ENCODE measurements at places on chromosomes 4 and X. TPM values are rescaled to one million over a fixed set of nuclear protein-coding genes. Genes with fewer than 3 reads are reported as not detected.

DNA sequence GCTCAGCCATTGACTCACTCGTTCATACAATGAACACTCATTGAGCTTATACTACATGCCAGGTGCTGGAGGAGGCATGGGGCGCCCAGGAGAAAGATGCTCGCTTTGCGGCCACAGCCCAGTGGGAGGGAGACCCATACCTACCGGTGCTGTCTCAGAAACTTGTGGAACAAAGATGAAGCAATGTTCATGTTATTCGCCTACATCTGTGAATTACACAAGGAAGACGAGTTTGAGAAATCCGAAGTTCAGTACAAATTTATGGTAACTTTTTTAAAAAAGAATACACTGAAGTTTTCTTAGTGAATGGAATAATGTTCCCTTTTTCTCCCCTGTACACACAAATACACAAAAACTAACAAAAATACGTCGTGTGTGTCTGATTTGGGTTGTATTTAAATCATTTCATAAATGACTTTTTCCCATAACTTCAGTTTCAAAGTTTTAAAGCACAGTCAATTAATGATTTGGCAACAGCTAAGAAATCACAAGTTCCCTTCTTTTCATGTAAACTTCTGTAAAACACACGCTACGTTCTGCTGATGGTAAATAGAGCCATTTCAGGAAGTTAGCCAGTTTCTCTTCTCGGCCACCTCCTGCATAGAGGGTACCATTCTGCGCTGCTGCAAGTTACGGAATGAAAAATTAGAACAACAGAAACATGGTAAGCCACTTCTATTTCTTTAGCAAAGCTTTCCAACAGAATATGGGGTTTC is at the start of gene TLR8:
Gene TLR8 (plus strand): TSS at position 575 of the 716 bp plus-strand sequence. CDS start 87 bp downstream, at position 662.
- DNase-seq: no peak

DNA sequence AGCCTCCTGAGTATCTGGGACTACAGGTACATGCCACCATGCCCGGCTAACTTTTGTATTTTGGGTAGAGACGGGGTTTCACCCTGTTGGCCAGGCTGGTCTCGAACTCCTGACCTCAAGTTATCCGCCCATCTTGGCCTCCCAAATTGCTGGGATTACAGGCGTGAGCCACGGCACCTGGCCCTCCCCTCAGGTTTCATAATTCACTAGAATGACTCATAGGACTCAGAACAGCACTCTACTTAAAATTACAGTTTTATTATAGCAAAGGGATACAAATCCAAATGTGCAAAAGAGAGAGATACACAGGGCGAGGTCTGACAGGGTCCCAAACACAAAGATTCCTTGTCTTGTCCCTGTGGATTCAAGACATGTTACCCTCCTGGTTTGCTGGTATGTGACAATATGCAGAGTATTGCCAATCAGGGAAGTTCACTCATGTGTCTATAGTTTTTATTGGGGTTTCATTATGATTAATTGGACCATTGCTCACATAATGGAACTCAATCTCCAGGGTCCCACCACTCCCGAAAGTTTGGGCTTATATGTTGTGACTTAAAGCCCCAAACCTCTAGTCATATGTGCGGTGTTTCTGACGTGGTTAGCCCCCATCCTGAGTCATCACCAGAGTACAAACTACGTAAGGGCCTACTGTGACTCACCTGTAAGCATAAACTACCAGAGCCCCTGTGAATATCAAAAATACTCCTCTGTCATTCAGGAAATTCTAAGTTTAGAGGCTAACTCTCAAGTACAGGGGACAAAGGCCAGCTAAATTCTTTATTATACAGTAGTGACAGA is 5.2 kb downstream of the YIPF6 start:
- DNase-seq: no peak

GRCh38 chr4:87041141-87041540 is 106.3 kb downstream of the AFF1 start:
- no peak for DNase-seq

DNA sequence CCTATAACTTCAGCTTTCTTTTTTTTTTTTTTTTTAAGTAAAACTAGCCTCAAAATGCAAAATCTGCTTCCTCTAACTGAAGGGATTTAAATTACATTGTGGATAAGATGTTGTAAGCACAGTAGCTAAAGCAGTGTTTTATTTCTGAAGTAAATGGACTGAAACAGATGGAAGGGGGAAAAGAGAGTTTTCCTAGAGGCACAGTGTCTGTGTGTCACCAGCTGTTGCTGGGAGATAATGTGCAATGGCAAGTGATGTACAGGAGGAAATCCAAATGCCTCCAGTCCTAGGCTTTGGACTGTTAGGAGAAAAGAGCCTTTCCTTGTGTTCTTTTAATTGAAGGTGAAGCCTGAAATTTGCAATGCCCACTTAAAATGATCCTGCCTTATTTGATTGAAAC is 672.1 kb downstream of the GRXCR1 start:
- DNase-seq: no peak

- no peak for DNase-seq
Observed at GRCh38 chr4:101500742-101501141, 153.4 kb upstream of the PPP3CA start.

- DNase-seq: no peak
Observed at GRCh38 chrX:45142185-45142584, 58.5 kb downstream of the DIPK2B start.

- DNase-seq: no peak
Observed at GRCh38 chrX:107659768-107660167, 31.5 kb downstream of the PRPS1 start.

GRCh38 chr4:24570574-24571236 is 13.6 kb downstream of the DHX15 start:
- no peak for DNase-seq

GRCh38 chrX:131747173-131747572 is 203.3 kb downstream of the OR13H1 start:
- DNase-seq: no peak

- DNase-seq: no peak
Observed at GRCh38 chr4:133555671-133556070, 406.6 kb downstream of the PCDH10 start.

DNA sequence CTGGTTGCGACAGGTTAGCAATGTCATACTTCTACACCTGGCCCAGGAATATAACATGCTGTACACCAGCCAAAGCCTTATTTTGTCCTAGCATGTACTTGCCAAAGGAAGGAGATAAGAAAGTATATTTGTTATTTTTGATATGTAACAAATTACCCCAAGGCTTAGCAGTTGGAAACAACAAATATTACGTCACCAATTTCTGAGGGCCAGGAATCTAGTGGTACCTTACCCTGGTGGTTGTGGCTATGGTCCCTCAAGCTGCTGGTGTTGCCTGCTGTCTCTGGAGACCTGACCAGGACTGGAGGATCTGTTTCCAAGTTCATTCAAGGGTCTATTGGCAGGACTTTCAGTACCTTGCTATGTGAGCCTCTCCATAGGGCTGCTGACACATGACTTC is 135.5 kb upstream of the BANK1 start:
- DNase-seq: no peak

DNA sequence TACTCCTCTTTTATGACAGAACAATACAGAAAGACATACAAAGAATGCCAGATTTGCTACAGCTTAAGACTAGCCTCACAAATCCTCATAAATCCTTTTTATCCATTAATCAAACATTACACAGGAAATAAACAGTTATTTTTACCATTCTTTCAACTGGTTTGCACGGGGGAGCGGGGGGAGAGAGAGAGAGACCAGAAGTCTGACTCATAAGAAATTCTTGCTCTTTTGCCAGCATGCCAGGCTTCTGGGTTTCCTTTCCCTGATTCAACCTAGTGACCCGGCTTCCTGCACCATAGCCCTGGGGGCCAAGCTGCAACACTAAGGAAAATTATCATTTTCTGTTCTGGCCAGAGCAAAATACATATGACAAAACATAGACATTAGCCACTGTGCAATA is 6.8 kb upstream of the RRAGB start:
- peak; percentile 5 for DNase-seq

DNA sequence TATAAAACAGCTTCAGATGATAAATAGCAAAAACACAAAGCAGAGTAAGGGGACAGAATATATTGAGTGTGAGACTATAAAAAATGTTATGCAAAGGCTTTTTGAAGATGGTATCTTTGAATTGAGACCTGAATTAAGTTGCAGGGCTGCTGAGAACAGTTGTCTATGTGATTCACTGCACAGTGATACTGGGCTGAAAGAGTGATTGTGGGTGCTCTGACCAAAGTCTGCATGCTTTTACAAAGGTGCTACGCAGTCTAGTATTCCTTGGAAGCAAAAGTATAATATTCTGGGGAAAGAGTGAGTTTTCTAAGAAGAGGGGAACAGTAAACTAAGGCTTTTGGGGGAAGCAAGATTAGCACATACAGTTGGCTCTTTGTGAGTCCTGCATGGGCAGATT is 234.0 kb downstream of the ARHGAP10 start:
- no peak for DNase-seq

DNA sequence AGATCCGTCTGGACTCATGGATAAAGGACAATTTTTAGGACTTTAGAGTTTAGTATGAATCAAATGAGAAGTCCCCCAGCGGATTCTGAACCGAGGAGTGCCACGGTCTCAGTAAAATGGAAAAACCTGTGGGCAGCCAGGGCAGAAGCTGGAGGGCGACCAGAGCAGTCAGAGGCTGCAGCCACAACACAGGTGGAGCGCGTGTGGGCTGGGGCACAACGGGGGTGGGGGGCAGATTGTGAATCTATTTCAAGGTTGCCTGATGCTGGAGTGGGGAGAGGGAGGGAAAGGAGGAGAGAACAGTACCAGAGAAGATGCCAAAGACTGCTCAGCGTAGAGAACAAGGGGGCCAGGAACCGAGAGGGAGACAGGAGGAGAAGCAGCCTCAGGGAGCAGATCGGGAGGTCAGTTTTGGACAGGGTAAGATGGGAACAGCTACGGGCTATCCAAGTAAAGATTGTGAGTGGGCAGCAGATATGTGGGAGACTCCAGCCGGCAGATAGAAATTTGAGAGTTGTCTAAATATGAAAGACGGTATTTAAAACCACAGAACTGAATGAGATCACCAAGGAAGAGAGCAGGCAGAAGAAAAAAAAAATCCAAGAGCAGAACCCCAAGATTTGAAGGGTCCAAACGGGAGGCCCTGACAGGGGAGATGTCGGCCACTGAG is 9.5 kb downstream of the FAT1 start:
- no peak for DNase-seq

DNA sequence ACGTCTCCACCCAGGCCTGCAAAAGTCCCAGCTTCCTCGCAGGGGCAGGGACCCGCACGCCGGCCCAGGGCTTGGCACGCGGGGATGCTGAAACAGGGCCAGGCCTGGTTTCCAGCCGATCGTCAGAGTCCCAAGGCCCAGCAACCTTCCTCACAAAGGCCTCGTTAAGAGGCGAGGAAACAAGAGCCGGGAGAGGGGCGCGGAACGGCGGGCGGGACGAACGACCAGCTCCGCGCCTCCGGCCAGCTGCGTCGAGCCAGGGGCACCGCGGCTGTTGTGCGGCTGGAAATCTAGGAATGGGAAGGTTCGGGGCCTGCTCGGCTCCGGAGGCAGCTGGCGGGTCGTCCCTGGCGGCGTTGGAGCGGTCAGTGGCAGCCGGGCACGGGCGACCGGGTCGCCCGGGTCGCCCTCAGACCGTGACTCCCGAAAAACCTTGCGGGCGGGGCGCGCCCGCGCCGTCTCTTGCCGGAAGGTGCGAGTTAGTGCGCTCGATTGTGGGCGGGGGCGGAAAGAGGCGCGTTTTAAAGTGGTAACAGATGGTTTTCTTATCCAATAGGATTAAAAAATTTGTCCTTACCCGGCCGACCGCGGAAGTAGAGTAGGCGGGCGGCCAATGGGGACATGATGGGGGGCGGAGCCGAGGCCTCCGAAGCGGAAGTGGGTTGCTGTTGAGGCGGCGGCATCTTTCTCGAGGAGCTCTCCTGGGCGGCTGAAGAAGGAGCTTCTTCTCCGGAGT is at the start of gene RNF4:
Gene RNF4 (plus strand): TSS at position 651 of the 736 bp plus-strand sequence. CDS start 21,388 bp downstream, outside the sequence.
- peak; percentile 88 for DNase-seq

- DNase-seq: no peak
Observed at GRCh38 chr4:161952382-161952781, 211.4 kb downstream of the FSTL5 start.

DNA sequence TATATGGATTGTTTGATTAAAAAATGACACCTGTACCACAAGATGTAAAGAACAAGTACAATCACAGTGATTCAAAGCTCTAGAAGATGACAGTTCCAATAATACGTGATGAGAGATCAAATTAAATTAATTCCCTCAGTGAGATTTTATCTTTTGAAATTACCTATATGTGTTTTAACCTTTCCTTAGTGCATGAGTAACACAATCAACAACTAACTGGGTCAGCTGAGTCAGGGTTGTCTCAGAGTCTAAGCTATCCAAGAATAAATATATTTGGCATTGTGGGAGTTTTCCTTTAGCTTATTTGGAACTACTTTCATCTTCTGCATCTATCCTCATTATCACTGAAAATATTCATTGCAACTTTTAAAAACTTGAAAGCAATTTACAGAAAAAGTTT is 162.8 kb downstream of the WDFY3 start:
- DNase-seq: no peak

- DNase-seq: no peak
Observed at GRCh38 chrX:150856785-150857184, 41.7 kb downstream of the CD99L2 start.

DNA sequence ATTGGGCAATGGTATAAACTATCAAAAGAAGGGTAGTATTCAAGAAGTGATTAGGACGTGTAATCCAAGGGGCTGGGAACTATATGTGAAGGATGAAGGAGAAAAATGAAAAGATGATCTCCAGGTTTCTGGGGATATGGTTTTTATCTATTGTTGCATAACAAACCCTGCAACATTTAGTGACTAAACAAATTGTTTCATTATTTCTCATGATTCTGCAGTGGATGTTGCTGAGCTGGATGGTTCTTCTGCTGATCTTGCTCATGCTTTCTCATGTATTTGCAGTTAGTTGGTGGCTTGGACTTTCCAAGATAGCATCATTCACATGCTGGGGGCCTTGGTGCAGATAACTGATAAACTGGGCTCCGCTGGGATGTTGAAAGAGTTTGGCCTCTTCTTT is 29.1 kb downstream of the PHOX2B start:
- no peak for DNase-seq

DNA sequence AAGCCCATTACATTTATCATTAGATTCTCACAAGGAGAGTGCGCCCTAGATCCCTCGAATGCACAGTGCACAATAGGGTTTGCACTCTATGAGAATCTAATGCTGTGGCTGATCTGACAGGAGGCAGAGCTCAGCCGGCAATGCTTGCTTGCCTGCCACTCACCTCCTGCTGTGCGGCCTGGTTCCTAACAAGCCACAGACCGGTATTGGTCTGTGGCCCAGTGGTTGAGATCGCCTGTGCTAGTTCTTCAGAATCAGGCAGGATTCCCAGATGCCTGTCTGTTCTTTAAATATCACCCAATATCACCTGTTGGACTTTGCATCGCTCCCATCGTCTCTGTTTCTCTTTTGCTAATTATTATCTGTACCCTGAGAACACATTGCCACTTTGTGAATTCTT is 14.0 kb downstream of the DSPP start:
- DNase-seq: no peak

P2RY4 gene
- total RNA-seq: 1.4 TPM

EXOC1L gene
- not detected for total RNA-seq

NUDT11 gene
- 5.0 TPM for total RNA-seq

CT55 gene
- total RNA-seq: not detected

PRR32 gene
- total RNA-seq: not detected

CXCL3 gene
- total RNA-seq: 4.9 TPM

ARSJ gene
- 15.0 TPM for total RNA-seq

ZAR1 gene
- total RNA-seq: 1.8 TPM

NSUN7 gene
- 21.8 TPM for total RNA-seq

FBXW7 gene
- total RNA-seq: 92.6 TPM

TIMM8A gene
- total RNA-seq: 17.1 TPM

TRIML1 gene
- not detected for total RNA-seq

GAB3 gene
- 10.9 TPM for total RNA-seq

SPIN4 gene
- total RNA-seq: 12.6 TPM

RHOXF1 gene
- not detected for total RNA-seq

Measured in thoracic aorta (tissue), 2 donors.